Type B pancreatic cell (in vitro differentiated cells): ENCODE measurements at places on chromosomes 11 and 22.

DNA sequence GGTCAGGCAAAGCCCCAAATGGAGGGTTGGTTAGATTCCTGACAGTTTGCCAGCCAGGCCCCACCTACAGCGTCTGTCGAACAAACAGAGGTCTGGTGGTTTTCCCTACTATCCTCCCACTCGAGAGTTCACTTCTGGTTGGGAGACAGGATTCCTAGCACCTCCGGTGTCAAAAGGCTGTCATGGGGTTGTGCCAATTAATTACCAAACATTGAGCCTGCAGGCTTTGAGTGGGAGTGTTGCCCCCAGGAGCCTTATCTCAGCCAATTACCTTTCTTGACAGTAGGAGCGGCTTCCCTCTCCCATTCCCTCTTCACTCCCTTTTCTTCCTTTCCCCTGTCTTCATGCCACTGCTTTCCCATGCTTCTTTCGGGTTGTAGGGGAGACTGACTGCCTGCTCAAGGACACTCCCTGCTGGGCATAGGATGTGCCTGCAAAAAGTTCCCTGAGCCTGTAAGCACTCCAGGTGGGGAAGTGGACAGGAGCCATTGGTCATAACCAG lies 4.7 kb upstream of the TTC36 start:
- H3K4me1 ChIP-seq, result no peaks in the 10 kb centered on the region
- no peak overlapping the region for H3K4me3 ChIP-seq

- H3K27me3 ChIP-seq, result no peaks in the 10 kb centered on the region
- peaks cover 8% of the 10 kb centered on the region for H3K4me1 ChIP-seq
- H3K4me3 ChIP-seq, result no peak overlapping the region
- DNase-seq, result no peak
Observed at GRCh38 chr22:46900549-46900948, 138.1 kb downstream of the TBC1D22A start.

DNA sequence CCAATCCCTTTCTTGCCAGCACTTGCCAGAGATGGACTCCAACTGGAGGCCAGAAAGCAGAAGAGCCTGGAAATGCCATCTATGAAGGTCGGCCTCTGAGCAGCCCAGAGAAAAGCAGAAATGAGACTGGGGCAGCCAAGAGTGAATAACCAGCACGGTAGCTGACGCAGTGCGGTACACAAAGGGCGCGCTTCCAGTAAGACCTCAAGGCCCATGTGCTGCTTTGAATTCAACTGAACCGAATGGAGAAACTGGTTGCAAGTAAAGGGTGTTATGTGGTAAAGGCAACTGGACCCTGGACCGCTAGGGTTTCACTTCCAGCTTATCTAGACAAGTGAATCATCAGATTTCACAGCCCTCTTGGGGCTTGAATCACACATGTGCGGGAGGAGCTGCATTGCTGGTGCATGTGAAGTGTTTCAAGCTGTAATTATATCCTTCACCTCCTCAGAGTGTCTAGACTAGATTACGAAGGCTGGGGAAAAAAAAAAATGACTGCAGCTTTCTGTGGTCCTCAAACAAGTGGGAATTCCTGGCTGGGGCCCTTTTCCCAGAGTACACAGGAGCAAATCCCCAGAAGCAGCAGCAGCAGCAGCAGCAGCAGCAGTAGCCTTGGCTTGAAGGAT lies 128.9 kb downstream of the CCDC34 start:
- H3K36me3 ChIP-seq, result no peaks in the 10 kb centered on the region
- no peak overlapping the region for H3K27ac ChIP-seq
- peaks cover 22% of the 10 kb centered on the region for H3K4me1 ChIP-seq
- DNase-seq, result no peak

DNA sequence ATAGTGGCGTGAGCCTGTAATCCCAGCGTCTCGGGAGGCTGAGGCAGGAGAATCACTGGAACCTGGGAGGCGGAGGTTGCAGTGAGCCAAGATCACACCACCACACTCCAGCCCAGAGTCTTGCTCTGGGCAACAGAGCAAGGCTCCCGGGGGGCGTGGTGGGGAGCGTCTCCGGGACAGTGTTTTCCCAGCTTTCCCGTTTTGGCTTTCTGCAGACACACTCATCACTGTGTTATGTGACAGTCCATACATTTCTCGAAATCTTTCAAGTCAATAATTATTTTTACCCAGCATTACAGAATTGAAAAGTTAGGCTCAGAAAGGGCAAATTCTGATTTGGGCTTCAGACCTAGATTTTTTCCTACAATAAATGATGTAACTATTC lies 31.7 kb downstream of the NEAT1 start:
- no peaks in the 10 kb centered on the region for H3K27me3 ChIP-seq
- no peak overlapping the region for H3K27ac ChIP-seq
- peak overlapping the region; percentile 80 for H3K4me3 ChIP-seq
- H3K4me1 ChIP-seq, result peaks cover 32% of the 10 kb centered on the region
- DNase-seq, result no peak

DNA sequence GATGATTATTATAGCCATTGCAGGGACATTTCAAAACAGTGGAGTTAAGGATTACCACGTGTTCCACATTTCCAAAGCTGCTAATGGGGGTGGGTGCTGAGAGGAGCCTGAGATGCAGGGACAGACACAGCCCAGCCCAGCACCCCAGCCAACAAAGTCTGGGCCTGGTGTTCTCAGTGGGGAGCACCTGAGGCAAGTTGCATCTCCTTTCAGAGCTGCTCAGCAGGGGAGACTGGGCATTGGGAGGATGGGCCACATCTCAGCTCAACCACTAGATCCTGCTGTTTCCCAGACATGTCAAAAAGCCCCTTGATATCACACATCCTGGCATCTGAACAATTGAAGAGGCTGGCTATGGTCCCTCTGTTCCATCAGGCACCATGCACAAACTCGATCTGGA lies 458.0 kb upstream of the KIRREL3 start:
- no peak for DNase-seq
- H3K27me3 ChIP-seq, result peaks cover 22% of the 10 kb centered on the region
- H3K36me3 ChIP-seq, result no peaks in the 10 kb centered on the region
- no peak overlapping the region for H3K27ac ChIP-seq
- peaks cover 24% of the 10 kb centered on the region for H3K4me1 ChIP-seq

- H3K27ac ChIP-seq, result no peak overlapping the region
- H3K4me3 ChIP-seq, result no peak overlapping the region
- no peaks in the 10 kb centered on the region for H3K27me3 ChIP-seq
- H3K36me3 ChIP-seq, result no peaks in the 10 kb centered on the region
- DNase-seq, result peak; percentile 77
Observed at GRCh38 chr11:1825039-1825740, 9.6 kb upstream of the SYT8 start.

DNA sequence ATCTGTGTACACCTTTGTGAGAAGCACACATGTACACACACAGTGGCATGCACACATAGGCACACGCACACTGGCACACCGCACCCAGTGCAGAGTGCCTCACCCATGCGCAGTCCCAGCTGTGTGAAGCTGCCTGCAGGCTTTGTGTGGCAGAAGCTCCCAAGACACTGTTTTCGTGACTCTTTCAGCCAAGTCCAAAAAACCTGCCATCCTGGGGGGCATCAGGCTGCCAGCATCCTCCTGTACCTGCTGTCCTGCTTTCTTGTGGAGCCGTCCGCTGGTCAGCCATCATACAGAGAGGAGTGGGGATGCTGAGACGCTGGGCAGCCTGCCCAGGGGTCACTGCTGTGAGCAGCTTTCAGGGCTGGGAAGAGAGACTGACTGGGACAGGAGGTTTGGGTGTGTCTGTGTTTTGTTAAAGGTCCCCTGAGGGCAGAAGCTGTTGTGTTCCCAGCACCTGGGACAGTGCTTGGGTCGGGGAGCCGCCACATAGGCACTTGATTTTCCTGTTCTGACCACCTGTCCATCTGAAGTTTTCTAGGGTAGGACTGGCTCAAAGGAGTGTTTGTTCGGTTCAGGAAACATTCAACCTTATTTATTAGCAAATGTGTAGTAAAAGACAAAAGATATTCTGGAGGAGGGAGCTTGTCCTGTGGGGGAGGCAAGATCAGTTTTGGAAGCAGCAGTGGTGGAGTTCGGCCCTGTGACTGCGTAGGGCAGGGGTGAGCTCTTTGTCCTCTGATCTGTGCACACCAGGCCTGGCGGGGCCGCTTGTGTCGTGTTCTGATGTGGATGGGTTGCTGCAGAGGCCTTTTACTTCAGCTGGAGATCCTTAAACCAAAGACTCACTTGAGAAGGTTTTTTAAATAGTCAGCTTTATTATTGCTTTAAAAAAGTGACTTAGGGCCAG lies 29.7 kb downstream of the AP2A2 start:
- peaks cover 52% of the 10 kb centered on the region for H3K4me1 ChIP-seq
- H3K27ac ChIP-seq, result peak overlapping the region; percentile 96
- no peaks in the 10 kb centered on the region for H3K27me3 ChIP-seq
- H3K36me3 ChIP-seq, result peaks cover 12% of the 10 kb centered on the region

DNA sequence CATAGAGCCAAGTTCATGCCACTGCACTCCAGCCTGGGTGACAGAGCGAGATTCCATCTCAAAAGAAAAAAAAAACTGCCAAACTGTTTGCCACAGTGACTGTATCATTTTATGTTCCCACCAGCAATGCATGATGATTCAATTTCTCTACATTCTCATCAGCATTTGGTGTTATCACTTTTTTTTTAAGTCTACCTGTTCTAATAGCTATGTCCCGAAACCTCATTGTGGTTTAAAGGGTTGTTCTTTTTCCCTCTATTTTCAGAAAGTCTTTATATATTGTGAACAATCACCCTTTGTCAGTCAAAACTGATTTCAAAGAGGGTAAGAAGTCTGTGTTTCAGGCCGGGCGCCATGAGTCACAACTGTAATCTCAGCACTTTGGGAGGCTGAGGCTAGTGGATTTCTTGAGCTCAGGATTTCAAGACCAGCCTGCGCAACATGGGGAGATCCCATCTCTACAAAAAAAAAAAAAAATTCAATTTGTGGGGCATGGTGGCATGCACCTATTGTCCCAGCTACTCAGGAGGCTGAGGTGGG lies 14.8 kb upstream of the FAM168A start:
- H3K36me3 ChIP-seq, result no peaks in the 10 kb centered on the region
- no peak overlapping the region for H3K4me3 ChIP-seq
- no peak overlapping the region for H3K27ac ChIP-seq
- no peaks in the 10 kb centered on the region for H3K4me1 ChIP-seq

DNA sequence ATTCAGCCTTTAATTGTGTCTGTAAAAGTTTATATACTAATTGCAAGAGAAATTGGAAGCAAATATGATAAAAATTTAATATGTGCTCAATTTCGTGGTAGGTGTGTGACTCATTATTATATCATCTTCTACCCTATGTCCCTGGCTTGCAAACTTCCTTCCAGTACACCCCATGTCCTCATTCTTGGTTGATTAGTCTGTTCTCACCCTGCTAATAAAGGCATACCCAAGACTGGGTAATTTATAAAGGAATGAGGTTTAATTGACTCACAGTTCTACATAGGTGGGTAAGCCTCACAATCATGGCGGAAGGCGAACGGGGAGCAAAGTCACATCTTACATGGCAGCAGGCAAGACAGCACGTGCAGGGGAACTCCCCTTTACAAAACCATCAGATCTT lies 11.9 kb downstream of the MRGPRX3 start:
- no peak overlapping the region for H3K27ac ChIP-seq
- H3K4me3 ChIP-seq, result no peak overlapping the region
- no peaks in the 10 kb centered on the region for H3K36me3 ChIP-seq
- no peak for DNase-seq
- peaks cover 55% of the 10 kb centered on the region for H3K27me3 ChIP-seq

DNA sequence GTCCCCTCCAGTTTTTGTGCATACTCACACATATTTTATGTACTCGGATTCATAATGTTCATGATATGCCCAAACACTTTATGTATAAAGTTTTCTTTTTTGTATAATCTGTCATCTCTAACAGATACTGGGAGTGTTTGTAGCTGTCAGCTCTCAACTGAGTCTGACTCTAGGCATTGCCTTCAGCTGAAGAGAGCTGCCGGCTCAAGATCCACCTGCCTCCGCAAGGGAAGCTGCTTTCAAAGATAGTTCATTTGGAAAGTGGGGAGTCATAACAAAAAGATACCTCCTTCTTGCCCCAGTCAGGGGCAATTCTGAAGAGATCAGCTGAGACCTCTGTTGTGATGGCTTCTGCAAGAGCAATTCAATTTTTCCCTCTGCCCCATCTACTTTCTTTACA lies 58.9 kb downstream of the GUCY1A2 start:
- peak overlapping the region; percentile 54 for H3K27ac ChIP-seq
- DNase-seq, result no peak
- H3K27me3 ChIP-seq, result no peaks in the 10 kb centered on the region
- no peak overlapping the region for H3K4me3 ChIP-seq
